Activated naive CD4-positive, alpha-beta T cell treated with Interleukin-2 at 50 U/mL for 16 hours (primary cell): ENCODE measurements at places on chromosomes 7 and 10.

DNA sequence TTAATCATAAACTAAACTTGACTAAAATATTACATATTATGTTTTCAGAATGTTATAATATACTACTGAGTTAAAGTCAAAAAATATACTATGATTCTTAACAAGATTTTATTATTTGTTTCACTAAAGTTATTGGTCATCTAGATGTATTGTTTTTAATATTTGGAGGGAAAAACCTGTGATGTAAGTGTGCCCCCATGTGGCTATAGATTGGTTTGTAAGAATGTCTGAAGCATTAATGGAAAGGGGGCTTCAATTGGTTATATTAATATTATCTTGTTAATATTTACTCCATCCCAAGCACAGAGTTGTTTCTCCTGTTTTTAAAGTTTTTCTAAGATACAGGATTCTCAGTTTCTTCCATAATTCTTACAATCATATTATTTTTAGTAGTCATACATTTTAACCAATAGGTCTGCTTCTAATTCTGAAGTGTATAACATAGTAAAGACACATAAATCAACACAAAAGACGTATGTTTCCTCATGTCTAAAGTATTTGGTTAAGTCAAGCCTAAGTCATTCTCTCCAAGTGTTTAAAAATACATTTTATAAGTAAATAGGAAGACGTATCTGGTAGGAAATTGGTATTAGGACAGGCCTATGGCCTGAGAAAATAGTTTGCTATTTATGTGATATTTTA lies 58.0 kb downstream of the GNAT3 start:
- DNase-seq = no peak

DNA sequence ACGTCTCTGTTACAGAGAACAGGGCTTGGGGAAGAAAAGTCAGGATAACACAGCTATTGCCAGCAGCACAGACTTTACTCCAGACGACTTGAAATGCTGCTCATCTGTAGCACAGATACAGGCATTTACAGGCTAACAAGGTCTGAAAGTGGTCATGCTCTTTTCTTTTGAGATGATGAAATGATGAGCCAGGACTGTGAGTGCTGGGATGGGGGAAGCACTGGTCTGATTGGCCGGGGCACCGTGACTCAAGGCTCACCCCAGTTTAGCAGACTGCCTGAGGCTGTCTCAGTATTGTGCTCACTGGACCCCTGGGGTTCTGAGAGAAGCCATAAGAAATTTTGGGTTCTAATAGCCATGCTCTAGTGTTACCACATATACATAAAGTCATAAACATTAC lies 12.4 kb downstream of the SMKR1 start:
- no peak for DNase-seq

DNA sequence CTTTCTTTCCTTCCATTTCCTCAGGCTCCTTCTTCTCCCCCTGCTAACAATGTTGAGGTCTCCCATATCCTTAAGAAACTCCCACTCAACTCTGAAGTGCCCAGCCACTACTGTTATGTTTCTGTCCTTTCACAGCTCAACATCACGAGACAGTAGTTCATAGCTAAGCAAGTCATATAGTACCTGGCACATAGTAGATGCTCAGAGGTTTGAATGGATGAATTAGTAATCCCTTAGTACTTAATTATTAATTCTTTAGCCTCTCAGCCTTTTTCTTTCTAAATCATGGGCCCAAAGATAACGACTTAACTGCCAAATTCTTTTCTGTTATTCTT lies 22.6 kb downstream of the CSGALNACT2 start:
- DNase-seq = no peak

DNA sequence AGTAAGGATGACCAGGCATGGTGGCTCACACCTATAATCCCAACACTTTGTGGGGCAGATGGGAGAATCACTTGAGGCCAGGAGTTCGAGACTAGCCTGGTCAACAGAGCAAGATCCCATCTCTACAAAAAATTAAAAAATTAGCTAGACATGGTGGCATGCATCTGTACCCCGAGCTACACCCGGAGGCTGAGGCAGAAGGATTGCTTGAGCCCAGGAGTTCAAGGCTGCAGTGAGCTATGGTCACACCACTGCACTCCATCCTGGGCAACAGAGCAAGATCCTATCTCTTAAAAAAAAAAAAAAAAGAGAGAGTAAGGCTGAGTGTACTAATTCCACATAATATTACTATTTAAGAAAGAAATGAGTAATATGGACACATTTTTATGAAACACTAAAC lies 3.8 kb downstream of the P4HA1 start:
- no peak for DNase-seq

DNA sequence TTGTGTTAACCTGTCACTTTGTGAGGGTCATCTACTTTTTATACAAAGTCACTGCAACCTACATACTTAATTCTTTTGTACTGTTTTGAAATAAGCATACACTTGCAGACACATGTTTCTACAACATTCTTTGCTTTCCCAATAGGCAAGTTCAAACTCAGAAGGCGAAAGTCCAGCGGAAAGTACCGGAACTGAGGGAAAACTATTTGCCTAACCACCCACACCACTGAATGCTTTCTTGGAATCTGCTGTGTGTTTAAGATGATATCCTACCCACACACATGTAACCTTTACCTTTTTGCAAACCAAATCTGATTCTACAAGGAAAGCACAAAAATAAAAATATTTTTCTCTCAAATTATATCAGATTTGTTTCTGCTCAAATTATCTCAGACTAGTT lies 139.4 kb upstream of the AGR3 start:
- no peak for DNase-seq

- DNase-seq = no peak
Observed at GRCh38 chr7:124662372-124662771, 103.2 kb downstream of the GPR37 start.

- no peak for DNase-seq
Observed at GRCh38 chr10:17144032-17144431, 14.4 kb upstream of the CUBN start.

DNA sequence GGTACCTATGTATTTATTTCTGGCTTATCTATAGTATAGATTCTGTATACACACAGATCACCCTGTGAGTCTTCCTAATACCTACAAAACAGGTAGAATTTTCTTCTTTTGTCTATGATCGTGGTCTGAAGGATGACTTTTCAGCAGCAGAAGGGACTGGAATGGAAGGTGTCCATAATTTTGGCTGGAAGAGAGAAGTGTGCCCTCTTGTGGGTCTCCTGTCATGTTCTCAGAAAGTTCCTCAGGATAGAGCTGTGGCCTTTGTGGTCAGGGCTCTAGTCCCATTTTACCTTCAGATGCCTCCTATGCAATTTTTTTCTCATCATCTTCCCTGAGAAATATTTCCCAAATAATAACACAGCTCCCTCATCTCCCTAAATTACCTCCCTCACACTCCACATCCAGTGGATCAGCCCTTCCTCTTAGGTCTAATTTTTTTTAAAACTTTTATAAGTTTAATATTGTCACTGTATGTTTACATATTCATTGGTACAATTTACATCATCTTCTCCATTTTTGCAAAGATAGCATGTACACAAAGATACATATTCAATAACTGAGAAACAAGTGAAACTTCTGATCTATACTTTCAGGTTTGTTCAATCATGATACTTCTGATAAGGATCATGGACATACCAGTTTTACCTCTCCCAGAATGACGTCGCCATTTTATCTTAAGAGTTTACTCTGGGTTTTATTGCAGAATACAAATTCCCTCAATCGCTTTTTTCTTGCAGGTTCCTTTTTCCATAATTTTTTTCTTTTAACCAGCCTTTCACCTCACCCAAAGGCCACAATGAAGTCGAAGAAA lies 112.7 kb downstream of the REEP3 start:
- no peak for DNase-seq

DNA sequence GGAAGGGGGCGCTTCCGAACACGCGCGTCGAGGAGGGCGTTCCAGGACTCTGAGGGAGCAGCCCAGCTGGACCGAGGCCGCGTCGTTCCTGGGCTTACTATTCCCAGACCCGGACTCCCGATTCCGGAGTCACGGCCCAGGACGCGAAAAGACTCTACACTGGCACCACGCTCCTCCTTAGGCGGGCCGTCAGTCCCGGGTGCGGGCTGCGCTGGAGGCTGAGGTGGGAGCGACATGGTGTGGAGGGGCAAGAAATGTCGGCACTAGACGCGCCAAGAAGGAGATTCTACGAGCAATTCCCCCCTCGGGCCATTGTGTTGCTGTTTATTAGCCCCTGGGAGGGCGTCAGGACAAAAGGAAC lies 584 bp upstream of the RUNDC3B start:
- DNase-seq = no peak

GRCh38 chr7:28136885-28137284 lies 43.7 kb downstream of the JAZF1 start:
- DNase-seq = no peak

GRCh38 chr7:69781412-69781846 lies 183.2 kb downstream of the AUTS2 start:
- DNase-seq = no peak

DNA sequence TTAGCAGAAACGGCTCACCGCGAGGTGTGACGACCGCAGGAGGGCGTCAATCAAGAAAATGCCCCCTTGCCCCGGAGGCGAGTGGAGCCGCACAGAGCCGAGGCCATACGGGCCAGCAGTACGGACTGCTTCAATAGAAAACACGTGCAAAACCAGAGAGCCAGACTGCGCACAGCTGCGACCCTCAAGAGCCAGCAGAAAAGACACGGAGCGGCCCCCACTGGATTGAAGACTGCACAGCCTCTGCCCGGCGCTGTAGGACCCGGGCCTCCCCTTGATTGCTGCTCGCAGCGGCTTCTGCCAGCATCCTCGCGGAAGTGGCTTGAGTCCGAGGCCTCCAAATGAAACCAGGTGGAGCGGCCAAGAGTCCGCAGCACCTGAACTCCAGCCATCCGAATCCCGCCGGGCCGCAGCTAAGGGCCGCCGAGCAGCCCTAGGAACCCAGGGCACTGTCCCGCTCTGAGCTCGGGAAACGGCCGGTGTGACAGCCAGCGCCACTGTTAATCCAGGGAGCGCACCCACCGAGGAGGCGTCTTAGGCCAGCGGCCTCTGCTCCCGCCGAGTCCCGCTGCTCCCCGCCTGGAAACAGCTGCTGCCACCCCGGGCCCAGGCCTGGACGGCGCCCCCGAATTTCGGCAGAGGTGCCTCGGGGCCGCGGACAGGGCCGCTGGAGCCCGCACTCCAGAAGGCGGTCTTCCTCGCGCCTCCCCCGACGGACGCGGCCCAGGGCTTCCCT lies 660 bp upstream of the HHEX start:
- peak; percentile 19 for DNase-seq

GRCh38 chr7:4951903-4952636 lies 6.9 kb downstream of the MMD2 start:
- no peak for DNase-seq

GRCh38 chr7:95927756-95928155 lies 155.4 kb downstream of the DYNC1I1 start:
- no peak for DNase-seq
